ENCODE measurements at places on chromosomes 5 and 9.

GRCh38 chr5:178352035-178352349, 119.4 kb upstream of the PHYKPL start:
- no peak for DNase-seq

DNA sequence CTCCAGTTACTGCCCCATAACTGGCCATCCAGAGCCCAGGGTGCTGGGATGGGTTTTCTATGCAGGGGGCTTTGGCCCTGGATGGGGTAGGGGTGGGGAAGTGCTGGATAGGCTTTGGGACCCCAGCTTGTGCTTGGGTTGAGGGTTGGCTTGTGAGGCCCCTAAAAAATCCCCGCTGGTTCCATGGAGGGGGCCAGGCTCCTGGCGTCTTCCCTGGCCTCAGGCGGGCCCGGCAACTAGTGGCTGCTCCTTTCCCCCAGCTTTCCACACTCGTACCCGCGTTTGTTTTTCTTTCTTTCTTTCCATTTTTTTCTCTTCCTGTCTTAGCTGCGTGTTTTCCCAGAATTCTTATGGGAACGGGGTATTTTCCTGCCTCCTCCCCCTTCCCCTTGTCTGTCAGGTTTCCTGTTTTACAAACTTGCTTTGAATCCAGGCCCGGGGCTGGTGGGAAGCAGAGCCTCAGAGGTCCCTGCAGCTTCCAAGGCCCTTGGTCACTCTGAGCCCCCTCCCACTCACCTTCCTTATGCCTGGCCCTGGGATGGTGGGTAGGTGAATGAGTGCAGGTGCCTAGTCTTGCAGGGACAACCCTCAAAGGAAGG, 40.2 kb downstream of the RGS3 start:
- DNase-seq, result no peak

DNA sequence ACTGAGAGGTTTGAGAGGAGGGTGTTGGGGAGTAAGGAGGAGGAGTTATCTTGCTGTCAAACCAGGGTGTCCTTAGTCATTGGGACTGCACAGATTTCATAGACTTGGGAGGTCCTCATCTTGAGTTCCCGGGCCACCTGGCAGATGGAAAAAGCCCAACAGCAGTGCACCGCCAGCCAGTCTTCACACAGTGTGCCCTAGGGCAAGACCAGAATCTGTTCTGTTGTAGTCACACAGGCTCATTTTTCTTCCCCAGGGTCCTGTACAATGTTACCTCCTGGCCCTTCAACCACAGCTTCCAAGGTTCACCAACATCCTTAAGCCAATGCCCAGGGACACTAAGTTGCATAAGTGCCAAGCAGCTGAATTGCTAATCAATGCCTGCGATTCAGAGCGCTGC, 21.0 kb downstream of the PLAC8L1 start:
- no peak for DNase-seq

- no peak for DNase-seq
These were observed 47.7 kb downstream of the FYB1 start for GRCh38 chr5:39171647-39172046.

GRCh38 chr9:92550765-92551164, 15.0 kb upstream of the ECM2 start:
- DNase-seq, result no peak

DNA sequence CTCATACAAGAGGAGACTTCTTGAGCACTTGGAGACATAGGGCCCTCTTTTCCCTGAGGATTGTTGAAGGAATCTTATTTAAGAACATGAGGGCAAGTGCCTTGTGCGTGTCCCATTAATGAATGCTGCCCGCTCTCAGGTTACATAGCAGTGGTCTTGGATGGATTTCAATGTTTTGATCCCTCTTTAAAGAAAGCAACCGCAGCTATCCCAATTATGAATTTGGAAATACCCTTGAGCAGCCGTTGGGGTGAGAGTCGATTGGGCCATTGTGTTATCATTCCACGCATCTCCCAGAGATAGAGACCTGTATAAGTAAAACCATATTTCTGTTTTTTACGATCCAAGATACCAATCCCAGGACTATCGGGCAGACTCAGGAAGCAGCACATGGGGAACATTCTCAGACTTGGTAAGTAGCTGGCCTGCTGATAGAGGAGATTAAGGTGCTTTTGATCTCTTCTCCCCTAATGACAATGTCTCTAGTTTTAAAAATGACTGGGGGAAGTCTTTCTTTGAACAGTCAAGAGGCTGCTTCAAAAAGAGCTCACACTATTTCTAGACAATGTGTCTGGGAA, 145.3 kb downstream of the MACROH2A1 start:
- no peak for DNase-seq
